COR-L47 (cell line): ENCODE measurements at places on chromosomes 2 and 18.

- DNase-seq = no peak
Measured at GRCh38 chr18:9552191-9552590, 62.2 kb downstream of the PPP4R1 start.

GRCh38 chr18:46406539-46406932 is 250.5 kb downstream of the LOXHD1 start:
- peak; percentile 54 for DNase-seq

- no peak for DNase-seq
Measured at GRCh38 chr2:173978447-173978846, 13.3 kb upstream of the SP3 start.

DNA sequence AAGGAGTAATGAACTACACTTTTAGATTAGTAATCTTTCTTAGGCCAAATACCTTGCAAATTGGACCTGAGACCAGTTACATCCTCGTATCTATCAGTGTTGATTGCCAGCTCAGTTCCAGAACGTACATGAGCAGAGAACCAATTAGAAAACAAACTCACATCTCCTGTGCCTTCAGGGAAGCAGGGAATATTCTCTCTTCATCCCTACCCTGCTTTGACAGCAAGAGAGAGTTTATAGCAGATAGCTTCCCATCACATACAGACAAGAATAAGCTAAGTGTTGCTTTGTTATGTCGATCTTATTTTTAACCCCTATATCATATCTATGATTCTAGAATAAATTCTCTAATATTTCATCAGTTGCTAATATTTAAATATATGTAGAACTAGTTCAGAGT is 181.8 kb downstream of the DSC3 start:
- DNase-seq = no peak

DNA sequence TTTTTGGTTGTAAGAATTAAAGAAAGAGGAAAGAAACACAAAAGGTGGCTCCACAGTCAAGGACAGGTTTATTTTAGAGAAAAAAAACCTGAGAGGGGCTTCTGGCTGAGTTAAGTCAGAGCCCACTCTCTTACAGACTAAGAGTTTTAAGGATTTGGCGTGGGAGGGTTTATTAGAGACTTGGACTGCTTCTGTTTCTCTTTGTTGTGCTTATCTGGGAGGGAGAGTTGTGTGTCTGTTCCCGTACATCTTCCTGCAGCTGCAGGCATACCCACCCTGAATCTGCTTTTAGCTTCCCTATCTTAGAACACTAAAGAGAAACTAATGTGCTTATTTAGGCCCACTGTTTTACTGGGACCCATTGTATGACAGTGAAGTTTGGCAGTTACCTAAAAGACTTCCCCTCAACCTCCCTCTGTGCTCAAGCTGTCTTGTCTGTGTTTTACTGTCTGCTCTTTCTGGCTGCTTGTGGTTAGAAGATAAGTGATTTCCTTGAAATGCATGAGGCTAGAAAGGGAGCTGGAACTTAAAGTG is 2.7 kb downstream of the RSAD2 start:
- DNase-seq = no peak

- no peak for DNase-seq
Measured at GRCh38 chr18:55863391-55863706, 275.4 kb upstream of the TCF4 start.

- DNase-seq = no peak
Measured at GRCh38 chr2:156445296-156446220, 9.4 kb downstream of the GPD2 start.

DNA sequence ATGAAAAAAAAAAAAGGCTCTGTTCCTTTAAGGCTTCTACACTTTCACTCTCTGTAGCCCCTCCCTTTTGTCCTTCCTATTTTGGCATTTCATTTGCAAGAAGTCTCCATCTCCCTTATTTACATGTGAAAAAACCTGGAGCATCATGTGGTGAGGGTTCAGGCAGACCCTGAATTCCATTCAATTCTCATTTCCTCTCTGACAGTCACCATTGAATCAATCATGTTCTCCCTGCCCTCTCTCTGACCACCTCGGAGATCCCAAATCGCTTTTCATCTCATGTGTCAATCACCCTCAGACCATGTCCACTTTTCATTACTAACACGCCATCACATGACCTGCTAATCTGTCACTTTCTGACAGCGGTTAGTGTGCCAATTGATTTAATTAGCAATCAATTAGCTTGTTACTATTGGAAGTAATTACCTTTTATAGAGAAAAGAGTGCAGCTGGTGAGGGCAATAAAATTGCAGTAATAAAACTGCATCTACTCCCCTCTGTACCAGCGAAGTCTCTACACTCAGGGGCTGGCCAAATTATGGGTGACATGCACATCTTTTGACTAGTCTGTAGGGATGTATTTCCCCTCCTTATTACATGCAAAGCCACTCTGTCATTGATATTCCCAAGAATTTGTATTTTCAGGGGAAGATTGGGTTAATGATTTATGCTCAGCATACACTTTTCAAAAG is 317.4 kb downstream of the EN1 start:
- DNase-seq = no peak

DNA sequence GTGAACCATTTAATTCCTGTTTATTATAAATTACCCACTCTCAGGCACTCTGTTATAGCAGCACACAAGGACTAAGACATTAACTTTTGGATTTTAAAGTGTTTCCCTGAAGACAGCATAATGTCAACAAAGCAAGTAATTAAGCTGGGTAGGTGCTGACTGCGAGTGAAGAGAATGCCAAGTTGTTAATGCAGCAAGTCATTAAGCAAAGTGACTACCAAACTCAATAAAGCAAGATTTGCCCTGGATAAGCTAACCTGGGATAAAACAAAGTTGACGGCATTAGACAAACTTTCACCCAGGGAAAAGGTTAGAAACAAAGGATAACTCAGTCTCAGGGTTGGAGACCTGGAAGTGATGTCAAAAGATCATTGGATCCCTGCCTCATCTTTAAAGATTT is 28.4 kb upstream of the NABP1 start:
- no peak for DNase-seq

GRCh38 chr2:26847655-26848335 is at the start of gene DPYSL5:
Gene DPYSL5, plus strand, starts transcription at chr2:26848132. Its CDS starts 50,368 bp downstream, at chr2:26898500.
- DNase-seq = peak; percentile 90
